ENCODE measurements at places on chromosomes 3 and 15. TPM values are rescaled to one million over a fixed set of nuclear protein-coding genes. Genes with fewer than 3 reads are reported as not detected.

MOBP gene
- total RNA-seq, result not detected

DNA sequence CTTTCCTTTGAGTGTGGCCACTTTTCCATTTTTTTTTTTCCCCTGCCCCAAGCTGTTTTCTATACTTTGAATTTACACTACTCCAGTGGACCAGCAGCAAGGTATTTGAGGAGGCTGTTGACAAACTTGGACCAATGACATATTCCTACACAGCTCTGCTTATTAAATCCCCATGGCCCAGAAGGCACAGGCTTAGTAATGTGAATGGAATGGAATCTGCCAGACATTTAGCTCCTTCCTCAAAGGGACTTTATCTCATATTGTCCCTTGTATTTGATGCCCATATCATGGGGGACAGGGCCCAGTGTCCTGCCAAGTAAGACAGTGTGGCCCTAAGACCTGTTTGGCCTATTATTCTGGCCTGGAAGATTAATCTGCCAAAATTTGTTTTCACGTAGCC, 107.5 kb downstream of the CHCHD6 start:
- no peak for DNase-seq

DNA sequence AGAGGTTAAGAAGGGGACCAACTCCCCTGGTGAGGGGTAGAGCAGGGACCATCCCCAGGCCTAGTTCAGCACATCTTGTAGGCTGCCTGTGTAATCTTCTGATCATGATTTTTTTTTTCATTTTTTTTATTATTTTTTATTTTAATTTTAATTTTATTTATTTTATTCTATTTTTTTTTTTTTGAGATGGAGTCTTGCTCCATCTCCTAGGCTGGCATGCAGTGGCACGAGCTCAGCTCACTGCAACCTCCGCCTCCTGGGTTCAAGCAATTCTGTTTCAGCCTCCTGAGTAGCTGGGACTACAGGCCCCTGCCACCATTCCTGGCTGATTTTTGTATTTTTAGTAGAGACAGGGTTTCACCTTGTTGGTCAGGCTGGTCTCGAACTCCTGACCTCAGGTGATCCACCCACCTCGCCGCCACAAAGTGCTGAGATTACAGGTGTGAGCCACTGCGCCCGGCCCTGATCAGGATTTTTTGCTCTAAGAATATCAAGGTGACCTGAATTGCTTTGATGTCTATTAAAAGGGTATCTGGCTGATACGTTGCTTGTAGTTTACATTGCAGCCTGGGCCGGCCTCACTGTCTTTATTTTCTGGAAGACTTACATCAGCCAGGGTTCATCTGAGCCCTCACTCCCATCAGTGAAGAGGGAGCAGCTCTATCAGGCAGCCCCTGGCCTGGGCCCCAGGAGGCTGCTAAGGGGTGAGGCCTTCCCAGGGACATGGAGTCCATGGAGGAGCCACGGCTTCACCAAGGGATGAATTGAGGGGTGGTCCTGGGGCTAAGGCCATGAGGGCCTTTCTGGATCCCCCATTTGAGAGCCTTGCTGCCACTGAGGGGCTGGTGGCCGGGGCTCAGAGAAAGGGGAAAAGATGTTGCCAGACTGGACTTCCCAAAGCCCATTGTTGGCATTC, 10.7 kb downstream of the SYNM start:
- DNase-seq, result no peak

TRAT1 gene
- 0.60 TPM for total RNA-seq

- DNase-seq, result no peak
These were observed 96.1 kb downstream of the STAC start for GRCh38 chr3:36476286-36476942.

DNA sequence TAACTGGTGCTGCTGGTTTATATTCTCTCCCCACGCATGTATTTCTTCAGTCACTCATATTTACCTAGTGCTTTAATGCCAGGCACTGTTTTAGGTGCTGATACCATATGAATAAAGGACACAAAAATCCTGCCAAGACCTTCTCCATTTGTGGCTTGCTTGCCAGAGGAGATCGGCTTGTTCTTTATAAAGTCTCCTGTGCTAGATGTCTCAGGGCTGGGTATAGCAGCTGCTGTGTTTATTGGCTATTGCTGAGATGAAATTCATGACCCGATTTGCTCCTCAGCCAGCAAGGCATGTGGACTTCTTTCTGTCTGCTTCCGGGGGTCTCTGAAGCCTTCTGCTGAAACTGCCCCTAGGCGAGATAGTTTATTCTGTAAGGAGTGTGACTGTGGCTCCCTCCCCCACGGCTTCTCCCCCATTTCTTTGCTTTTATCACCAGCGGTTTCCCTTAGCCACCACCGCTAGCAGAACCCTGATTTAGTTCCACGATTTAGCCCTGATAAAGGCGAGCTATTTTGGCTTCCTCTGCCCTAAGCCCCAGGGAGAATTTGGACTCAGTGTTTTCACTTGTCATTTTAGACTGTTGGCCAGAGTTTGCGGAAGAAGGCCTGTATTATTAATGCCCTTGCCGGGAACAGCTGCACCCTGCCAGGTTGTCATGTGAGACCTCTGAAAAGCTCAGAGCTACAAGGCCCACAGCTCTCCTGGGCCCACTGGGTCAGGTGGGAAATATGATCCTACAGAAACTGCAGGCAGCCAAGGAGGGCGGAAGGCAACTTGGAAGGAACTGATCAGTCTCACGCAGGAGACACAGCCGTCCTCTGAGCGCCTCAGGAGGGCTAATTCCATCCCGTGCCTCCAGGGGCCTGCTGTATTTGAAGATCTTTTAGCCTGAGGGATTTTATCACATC, 46.8 kb downstream of the ST6GAL1 start:
- peak; percentile 65 for DNase-seq

DNA sequence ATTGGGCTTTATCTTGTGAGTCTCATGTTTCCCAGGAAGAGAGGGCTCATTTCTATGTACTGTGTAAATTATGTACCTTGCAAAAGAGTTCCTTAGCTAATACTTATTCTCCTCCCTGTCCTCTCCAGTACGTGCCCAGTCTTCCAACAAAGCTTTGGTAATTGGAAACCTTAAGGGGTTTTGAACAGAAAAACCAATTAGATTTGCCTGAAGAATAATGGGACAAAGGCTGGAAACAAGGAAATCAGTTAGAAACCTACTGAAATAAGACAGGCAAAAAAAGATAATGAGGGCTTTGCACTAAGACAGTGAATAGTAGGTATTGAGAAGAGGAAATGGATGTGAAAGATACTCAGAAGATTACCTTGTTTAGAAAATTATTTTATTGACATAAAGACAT, 82.5 kb downstream of the SPRED1 start:
- no peak for DNase-seq

DNA sequence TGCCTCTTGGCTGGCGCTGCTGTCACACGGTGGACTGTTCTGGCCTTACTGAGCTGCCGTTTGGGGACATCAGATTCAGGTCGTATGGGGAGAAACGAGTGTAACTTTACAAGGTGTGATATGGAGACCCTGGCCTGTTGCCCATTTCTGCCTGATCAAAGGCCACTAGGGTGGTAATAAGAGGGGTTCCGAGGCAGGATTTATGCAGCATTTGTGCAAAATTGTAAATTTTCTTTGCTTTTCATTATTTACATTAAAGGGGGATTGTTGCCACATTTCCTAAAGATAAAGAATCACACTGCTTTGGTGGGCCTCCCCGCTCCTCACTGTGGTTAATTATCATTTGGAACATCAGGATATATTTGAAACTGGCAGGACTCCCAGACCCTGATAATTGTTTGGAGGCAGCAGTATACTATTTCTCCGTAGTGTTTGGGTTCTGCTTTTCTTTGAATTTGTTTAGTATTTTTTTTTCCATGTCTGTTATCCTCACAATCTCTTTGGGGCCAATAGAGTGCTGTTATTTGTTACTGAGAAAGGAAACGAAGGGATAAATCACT, 891 bp downstream of the NXPE3 start:
- DNase-seq, result no peak

GOLGA8K gene
- total RNA-seq, result not detected

DNA sequence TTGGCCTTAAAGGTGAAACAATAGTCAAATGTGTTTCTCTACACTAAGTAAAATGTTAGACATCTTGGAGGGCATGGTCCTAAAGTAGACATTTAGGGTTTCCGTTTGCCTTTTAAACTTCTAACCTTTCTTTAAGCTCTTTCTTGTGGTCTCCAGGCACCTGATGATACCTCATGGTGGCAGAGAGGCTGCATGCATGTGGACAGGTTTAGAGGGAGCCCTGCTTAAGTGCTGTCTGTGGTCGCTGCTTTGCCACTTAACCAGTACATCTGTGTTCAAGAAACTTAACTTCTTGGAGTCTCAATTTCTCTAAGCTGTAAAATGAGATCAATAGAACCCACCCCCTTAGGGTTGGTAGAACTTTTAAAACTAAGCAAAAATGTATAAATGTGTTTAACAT, 6.2 kb downstream of the MITF start:
- no peak for DNase-seq

GRCh38 chr3:34109846-34110245, 311.4 kb downstream of the PDCD6IP start:
- no peak for DNase-seq

DNA sequence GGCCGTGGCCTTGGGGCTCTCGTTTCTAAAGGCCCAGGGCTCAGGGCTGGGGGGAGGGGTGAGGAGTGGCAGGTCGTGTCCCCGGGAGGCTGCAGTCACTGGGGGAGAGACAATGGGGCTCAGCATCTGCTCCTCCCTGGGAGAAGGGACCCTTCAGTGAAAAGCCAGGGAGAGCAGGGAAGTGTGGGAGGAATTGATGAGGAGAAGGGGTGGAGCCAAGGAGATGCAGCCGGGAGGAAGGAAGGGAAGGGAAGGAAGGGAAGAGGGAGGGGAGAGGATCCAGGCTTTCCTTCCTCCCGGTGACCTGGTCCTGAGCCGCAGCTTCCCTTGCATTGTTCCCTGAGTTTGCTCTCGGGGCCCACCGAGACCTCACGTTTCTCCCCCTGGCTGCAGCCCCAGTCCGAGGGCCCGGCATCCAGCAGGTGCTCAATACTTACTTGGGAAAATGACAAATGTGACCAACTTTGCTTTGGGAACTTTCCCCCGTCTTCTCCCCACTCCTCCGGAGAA, 1.4 kb upstream of the ZNF710 start:
- DNase-seq, result no peak

DNA sequence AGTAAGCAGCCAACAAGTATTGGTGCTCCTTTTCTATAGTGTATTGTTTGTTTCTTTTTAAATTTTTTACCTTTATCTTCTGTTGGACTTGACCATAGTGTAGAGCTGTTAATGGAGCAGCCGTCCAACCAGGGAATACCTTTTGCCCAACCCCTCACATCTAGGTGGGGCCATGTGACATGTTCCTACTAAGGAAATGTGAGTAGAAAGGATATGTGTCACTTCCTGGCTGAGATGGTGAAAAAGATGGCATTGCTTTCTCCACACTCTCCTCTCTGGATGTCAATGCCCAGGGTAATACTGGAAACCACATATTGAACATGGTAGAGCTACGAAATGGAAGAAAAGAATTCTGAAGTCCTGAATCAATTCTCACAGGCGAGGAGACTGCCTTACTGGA, 218.8 kb downstream of the TBL1XR1 start:
- DNase-seq, result no peak

GRCh38 chr3:67389176-67389575, 265.2 kb downstream of the SUCLG2 start:
- no peak for DNase-seq

GRCh38 chr15:88657326-88658069, 18.7 kb downstream of the ISG20 start:
- peak; percentile 63 for DNase-seq

DNA sequence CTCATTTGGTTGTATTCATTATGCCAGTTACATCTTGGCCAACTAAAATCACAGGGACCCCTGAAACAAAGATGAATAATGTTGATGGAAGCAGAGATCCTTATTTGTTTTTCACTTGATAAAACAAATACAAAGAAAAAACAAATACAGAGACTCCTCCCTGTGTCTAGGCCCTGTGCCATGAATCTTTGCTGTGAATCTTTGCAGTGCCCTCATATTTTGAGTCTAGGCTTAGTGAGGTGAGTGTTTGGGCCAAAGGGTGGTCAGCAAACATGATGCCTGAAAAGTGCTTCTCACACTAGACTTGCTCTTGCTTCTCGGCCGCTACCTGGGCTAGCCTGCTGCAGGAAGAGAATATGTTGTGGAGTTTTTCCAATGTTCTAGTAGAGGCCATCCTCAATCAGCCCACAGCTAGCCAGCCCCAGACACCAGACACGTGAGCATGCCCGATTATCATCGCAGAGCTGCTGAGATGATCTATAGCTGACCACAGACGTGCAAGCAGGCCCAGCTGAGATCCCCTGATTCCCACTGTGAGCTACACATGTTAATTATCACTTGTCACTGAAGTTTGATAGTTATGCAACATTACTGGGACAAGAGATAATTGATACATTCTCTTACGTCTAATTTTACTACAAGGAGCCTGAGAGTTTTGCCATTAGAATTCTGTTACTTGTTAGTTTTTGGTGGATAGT, 191.4 kb downstream of the THRB start:
- DNase-seq, result no peak

DNA sequence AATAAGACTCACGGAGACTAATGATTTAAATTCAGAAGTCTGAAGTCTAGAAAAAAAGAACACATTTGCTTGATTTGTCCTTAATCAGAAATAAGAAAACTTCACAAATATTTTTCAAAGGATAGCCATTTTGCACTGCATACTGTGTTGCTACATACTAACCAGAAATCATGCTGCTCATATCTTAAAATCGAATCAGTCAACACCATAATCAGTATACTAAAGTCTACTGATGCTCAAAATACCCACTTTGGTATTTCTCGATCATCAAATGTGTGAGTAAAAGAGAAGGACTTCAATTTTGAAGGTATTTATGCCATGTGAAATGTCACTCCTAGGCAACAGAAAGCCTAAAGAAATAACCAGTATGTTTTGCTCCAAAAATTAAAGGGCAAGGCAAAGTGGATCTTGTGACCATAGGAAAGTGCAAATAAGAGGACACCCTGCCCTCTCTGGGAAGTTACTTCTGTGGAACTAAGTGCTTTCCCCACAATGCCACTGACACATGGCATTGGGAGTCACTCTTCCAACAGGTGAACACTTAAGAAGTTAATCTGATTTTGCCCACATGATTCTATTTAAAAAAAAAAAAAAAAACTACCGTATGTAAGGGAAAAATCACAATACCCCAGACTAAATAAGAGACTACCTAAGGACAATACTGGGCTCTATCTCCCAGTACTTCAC, 2.7 kb downstream of the LRIG1 start:
- no peak for DNase-seq

GRCh38 chr3:104952146-104952972, 414.4 kb upstream of the ALCAM start:
- no peak for DNase-seq

GRCh38 chr3:58135712-58136543, 74.8 kb downstream of the DNASE1L3 start:
- peak; percentile 85 for DNase-seq

Data from adrenal gland (tissue), 19 donors.